T-helper 2 cell treated with Interferon-gamma antibody and Interleukin-4, amounts not matched to agents 100 ng/mL and 5 ng/mL, for 36 hours (primary cell): ENCODE measurements at places on chromosomes 13 and 19. TPM values are rescaled to one million over a fixed set of nuclear protein-coding genes. Genes with fewer than 3 reads are reported as not detected.

The KIR2DL4 gene
- not detected in 2 replicates for total RNA-seq

The BORCS8 gene
- 31.5 and 38.6 TPM in 2 replicates for total RNA-seq

The RNF225 gene
- total RNA-seq, result 0.27 and 0.61 TPM in 2 replicates

The PSG1 gene
- total RNA-seq, result not detected in 2 replicates

The NUP62 gene
- total RNA-seq, result 126 and 138 TPM in 2 replicates

The BRME1 gene
- total RNA-seq, result 10.5 and 11.3 TPM in 2 replicates

The KASH5 gene
- total RNA-seq, result 0.23 and 0.43 TPM in 2 replicates

The PNMA8B gene
- not detected in 2 replicates for total RNA-seq

The PSG11 gene
- not detected in 2 replicates for total RNA-seq

The CGB8 gene
- total RNA-seq, result not detected in 2 replicates

The PABPC3 gene
- 0.34 and 0.36 TPM in 2 replicates for total RNA-seq

The PIAS4 gene
- total RNA-seq, result 29.8 and 34.4 TPM in 2 replicates

The C19orf38 gene
- 1.3 and 2.2 TPM in 2 replicates for total RNA-seq

The SHISA2 gene
- 0.34 and 0.41 TPM in 2 replicates for total RNA-seq

The ANGPTL8 gene
- total RNA-seq, result not detected in 2 replicates

The PRODH2 gene
- total RNA-seq, result not detected in 2 replicates

The KIR2DL1 gene
- not detected in 2 replicates for total RNA-seq

The SYNGR4 gene
- not detected in 2 replicates for total RNA-seq

The SHANK1 gene
- total RNA-seq, result not detected in 2 replicates

The SOX1 gene
- not detected in 2 replicates for total RNA-seq

The CEACAM21 gene
- 44.3 and 49.9 TPM in 2 replicates for total RNA-seq

The FRY gene
- 18.0 and 19.2 TPM in 2 replicates for total RNA-seq

The ZNF132 gene
- total RNA-seq, result 4.0 and 4.1 TPM in 2 replicates

The APLP1 gene
- 0.86 and 2.0 TPM in 2 replicates for total RNA-seq

The CYP4F2 gene
- total RNA-seq, result not detected in 2 replicates

The DLL3 gene
- total RNA-seq, result 0.45 and 0.73 TPM in 2 replicates

The GFY gene
- total RNA-seq, result not detected in 2 replicates

The GPATCH1 gene
- 12.3 and 14.1 TPM in 2 replicates for total RNA-seq

The SPACA4 gene
- total RNA-seq, result not detected in 2 replicates

The DPP9 gene
- total RNA-seq, result 93.9 and 94.7 TPM in 2 replicates

The CBLC gene
- total RNA-seq, result not detected in 2 replicates

The CNN1 gene
- total RNA-seq, result not detected in 2 replicates

The TYK2 gene
- total RNA-seq, result 250 and 257 TPM in 2 replicates

The LRRC63 gene
- 1.1 and 1.2 TPM in 2 replicates for total RNA-seq

The KLK10 gene
- total RNA-seq, result not detected in 2 replicates

The ZNF723 gene
- total RNA-seq, result not detected in 2 replicates

The TEX26 gene
- total RNA-seq, result not detected in 2 replicates

The LPAR6 gene
- 29.8 and 30.3 TPM in 2 replicates for total RNA-seq

The TEX101 gene
- total RNA-seq, result not detected in 2 replicates

The ZNF836 gene
- 12.0 and 15.2 TPM in 2 replicates for total RNA-seq

The MYBPC2 gene
- total RNA-seq, result 0.07 and 0.36 TPM in 2 replicates

The AMH gene
- total RNA-seq, result 5.9 and 6.2 TPM in 2 replicates

The CEACAM6 gene
- not detected in 2 replicates for total RNA-seq

The ZNF135 gene
- total RNA-seq, result 0.09 TPM in 1 of 2 replicates, not detected in the other

The C19orf81 gene
- 0.59 TPM in 1 of 2 replicates, not detected in the other for total RNA-seq

The CYP4F11 gene
- not detected in 2 replicates for total RNA-seq

The FUT3 gene
- total RNA-seq, result not detected in 2 replicates

The SYNE4 gene
- 2.6 and 2.7 TPM in 2 replicates for total RNA-seq

The ATP4B gene
- not detected in 2 replicates for total RNA-seq
